ENCODE measurements at places on chromosomes 1 and 21. TPM values are rescaled to one million over a fixed set of nuclear protein-coding genes. Genes with fewer than 3 reads are reported as not detected.

DNA sequence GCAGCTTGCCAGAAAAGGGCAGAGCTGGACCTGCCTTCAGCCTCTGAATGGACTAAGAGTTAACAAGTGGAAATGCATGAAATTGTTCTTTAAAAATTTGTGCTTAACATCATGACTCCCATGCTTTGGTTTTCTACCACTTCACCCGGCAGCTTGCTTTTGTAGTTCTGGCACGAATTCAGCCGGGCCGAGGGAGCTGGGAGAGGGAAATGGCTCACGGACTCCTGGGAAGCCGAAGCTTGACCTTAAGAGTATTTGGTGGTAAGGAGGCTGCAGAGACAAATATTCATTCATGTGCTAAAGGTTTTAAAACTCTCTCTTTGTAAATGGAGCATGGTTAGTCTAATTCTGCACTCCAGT lies 17.2 kb upstream of the GFI1 start:
- no peak for DNase-seq

- peak; percentile 15 for DNase-seq
Measured at GRCh38 chr1:103372866-103373265, 152.6 kb upstream of the RNPC3 start.

- peak; percentile 17 for DNase-seq
Measured at GRCh38 chr1:184753608-184754475, 816 bp downstream of the EDEM3 start.

Gene CATSPER4
- total RNA-seq, result not detected

Gene C1orf226
- total RNA-seq, result 1.8 TPM

Gene CDCA8
- total RNA-seq, result 4.8 TPM

Gene PIGK
- 64.7 TPM for total RNA-seq

Gene SLC6A9
- total RNA-seq, result 0.77 TPM

- no peak for DNase-seq
Measured at GRCh38 chr1:56495538-56495937, 83.8 kb downstream of the PLPP3 start.

DNA sequence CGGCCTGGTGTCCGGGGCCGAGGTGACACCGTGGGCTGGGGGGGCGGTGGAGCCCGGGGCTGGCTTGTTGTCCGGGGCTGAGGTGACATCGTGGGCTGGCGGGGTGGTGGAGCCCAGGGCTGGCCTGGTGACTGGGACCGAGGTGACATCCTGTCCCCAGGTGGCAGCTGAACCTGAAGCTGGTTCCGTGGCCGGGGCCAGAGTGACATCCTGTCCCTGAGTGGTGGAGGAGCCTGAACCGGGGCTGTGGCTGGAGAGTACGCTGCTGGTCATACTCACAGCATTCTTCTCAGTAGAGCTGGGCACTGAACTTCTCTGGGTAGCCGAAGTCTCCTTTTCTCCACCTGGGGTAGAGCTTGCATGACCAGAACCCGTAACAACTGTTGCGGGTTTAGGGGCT lies 15.8 kb downstream of the THBS3 start:
- no peak for DNase-seq

DNA sequence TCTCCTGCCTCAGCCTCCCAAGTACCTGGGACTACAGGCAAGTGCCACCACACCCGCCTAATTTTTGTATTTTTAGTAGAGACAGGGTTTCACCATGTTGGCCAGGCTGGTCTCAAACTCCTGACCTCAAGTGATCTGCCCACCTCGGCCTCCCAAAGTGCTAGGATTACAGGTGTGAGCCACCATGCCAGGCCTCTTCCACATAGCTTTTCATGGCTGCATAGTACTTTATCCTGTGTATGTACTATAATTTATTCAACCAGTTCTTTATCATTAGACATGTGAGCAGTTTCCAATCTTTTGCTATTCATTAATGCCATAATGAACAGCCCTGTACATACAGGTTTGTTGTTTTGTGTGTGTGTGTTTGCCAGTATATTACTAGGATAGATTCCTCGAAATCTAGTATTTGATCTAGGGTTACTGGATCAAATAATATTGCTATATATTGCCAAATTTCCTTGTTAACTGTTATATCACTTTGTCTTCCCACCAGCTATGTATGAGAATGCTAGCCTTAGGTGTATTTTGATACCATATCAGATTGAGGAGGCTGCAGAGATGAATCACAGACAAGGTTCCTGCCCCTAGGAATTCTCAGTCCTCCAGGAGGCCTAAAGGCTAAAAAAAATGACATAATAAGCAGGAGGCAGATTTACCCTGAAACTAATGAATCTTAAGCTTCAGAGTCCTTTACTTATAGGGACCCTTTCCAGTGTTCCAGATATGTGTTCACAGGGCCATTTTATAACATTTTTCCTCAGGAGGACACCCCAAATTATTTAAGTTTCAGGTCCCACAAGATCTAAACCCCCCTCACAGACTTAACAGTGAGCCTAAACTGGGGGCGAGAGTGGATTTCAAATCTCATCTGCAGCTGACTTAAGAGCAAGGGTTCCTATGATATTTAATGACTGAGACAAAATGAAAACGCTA lies 2.1 kb upstream of the PDIK1L start:
- no peak for DNase-seq

Gene ITSN1
- total RNA-seq, result 10.9 TPM

GRCh38 chr1:152348447-152348846 lies 11.4 kb downstream of the FLG2 start:
- peak; percentile 59 for DNase-seq

DNA sequence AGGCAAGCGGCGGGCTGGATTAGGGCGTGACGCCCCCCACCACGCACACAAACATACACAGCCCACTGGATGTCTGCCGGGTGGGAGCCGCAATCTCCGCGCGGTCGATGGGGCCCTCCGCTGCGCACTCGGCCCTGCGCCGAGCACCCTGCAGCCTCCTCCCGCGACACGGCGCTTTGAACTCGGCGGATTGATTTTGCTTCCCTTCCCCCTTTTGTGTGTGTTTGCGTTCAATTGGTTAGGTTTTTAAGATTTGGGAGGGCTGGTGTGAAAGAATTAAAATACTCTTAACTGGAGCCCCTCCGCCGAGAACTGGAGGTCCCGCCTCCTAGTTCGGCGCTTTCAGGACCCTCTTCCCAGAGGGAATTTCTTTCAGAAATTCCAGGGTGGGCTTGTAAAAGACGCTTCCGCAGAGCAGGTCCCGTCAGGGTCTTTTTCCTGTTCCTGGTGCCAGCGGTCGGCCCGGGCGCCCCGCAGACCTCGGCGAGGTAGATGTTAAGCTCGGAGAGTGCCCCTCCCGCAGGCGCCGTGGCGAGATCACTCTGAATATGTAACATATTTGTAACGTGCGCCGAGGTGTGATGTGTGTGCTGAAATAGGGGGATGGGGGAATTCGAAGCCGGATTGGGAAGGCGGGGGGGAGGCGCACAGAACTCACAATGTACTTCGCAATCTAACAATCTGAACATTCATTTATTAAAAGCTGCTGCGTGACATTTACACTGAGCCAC lies 8.0 kb upstream of the BARHL2 start:
- DNase-seq, result no peak

DNA sequence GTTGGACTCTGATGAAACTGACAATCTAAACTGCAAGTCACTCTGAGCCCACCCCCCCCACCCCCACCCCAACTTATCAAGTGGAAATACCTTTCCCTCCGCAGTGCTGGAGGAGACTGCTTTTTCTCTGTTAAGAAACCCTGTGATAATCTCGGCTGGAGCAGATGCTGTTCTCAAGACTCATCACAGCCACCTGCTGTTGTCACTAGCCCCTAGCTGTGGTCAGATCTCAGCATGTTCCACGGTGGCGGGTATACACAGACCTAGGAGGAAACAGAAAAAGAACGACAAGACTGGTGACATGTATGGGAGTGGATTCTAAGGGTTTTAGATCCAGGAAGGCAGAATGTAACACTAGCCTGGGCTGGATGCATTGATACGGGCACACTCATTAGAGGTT lies 2.3 kb downstream of the ACTL8 start:
- DNase-seq, result no peak

Gene TDRD5
- 0.05 TPM for total RNA-seq

GRCh38 chr1:167102906-167103573 lies 9.2 kb downstream of the STYXL2 start:
- no peak for DNase-seq

GRCh38 chr1:81877940-81878339 lies 77.2 kb downstream of the ADGRL2 start:
- DNase-seq, result no peak

DNA sequence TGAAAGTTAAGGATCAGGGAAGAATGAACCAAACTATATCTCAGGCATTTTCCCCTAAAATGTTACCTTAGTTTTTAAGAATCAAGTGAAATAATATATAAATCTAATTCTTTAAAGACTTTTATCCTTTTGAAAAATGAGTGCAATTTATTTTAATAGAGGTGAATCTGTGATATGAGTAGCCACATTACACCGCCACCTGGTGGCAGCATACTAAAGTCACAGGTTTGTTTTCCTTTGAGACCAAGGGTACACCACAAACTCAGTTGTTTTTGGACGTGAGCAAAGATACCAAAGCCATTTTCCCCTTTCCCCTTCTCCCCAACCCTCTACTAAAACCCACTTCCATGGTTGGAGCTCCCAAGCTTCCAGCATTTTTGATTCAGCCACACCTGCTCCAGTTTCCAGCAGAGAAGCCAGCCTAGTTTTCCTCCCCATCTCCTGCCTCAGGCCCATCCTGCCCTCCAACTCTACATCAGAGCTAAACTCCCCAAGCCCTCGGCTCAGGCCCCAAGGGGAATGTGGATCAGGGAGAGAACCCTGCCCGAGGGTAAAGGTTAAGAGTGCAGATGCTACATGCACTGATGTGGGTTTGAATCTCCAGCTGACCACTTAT lies 22.9 kb upstream of the LDLRAP1 start:
- DNase-seq, result peak; percentile 63

DNA sequence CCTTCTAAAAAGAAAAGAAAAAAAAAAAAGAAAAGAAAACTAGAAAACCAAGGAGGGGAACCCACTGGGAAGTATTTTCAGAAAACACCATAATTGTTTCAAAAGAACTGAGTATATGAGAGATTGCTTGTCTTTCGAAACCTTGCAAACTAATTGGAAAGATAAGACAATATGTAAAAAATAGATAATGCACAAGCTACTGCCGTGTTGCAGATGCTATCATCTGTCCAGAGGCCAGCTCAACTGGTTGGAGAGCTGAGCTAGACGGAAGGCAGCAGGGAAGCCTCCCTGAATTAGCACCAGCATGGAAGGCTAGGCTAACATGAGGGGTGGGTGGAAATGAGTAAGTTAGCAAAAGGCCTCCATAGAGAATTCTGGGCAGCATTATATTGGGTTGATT lies 16.2 kb upstream of the CACHD1 start:
- no peak for DNase-seq

Gene PGM1
- 79.8 TPM for total RNA-seq

- DNase-seq, result no peak
Measured at GRCh38 chr21:25936776-25937175, 202.0 kb downstream of the GABPA start.

GRCh38 chr1:192038567-192038966 lies 119.7 kb upstream of the RGS18 start:
- DNase-seq, result no peak

DNA sequence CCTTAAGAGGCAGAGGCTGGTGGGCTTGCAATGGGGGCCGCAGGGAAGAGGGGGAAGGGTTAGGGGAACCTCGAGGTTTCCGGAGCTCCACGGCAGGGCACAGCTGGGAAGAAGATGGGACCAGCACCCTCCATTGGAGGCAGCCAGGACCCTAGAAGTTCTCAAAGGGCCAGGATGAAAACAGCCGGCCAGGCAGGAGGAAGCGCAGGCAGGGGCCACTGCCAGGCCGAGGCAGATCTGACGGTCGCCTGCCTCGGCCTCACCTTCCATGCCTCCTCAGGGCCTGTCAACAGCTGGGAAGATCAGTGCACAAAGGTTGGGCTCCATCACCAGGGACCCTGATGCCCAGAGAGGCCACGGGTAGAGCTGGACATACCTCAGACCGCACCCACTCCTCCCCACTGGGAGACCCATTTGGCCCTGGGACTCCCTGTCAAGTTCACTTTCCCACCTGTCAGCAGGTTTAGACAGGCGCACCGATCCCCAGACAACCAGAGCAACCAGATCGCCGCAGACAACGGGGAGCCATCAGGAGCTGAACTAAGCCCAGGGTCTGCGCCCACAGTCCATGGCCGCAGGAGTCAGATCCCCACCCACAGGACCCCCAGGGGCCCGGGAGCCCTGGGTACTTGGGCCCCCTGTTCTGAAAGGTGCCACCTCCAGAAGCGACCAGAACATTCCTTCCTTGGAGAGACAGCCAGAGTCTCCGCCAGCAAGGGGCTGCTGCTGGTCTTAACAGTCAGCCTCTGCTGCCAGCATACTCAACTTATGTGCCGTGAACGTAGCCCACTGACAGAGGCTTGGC lies 2.2 kb downstream of the SLC19A1 start:
- no peak for DNase-seq

DNA sequence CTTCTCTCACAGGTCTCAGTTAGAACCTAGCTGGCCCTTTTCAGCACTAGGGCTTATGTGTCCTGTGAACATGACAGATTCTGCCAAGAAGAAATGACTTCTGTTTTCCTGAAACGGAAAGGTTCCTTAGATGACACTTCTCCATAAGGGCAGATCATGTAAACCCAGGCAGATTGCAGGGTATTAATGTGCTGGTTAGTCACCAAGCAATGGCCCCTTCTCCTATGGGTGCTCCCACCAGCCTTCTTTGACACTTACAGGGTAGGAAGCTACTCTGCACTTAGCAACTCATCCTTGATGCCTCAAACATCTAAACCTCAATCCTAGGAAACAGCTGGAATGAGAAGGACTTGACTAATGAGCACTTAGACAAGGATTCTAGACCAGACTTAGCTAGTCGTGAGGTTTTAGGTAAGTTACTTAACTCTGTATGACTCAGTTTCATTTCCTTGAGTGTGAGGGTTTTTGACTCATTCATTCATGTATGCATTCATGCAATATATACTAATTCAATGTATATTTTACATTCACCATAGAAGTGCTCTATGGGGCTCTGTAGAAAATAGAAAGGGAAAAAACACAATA lies 74.1 kb upstream of the PLXNA2 start:
- no peak for DNase-seq

Gene B3GALT5
- not detected for total RNA-seq

Gene EPHA2
- 2.5 TPM for total RNA-seq

Gene CCDC30
- 1.5 TPM for total RNA-seq

DNA sequence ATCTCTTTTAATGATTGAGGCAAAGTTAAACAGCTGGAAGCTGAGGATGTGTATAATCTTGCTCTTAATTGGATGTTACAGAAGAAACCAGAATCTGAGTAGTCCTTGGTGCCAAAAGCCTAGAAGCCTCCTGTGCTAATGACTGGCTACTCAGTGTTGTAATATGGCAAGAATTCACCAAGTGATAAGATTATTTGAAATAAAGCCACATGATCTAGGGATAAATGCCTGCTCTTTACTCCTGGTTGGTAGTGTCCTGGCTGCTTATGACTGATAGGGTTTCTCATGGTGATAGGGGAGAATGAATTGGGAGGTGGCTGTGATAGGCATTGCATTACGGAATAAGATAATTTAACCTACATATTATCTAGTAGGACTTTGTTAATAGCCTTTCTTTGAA lies 13.6 kb upstream of the MAB21L3 start:
- no peak for DNase-seq

GRCh38 chr1:243396424-243396823 lies 140.6 kb downstream of the SDCCAG8 start:
- no peak for DNase-seq

Gene UBE2J2
- 37.8 TPM for total RNA-seq

All from SK-MEL-5 (cell line).